ENCODE measurements at places on chromosomes 7 and 10. TPM values are rescaled to one million over a fixed set of nuclear protein-coding genes. Genes with fewer than 3 reads are reported as not detected.
A peak's percentile ranks its signal among the peaks of the same experiment; 100 is the strongest.

- no peak for DNase-seq
- no peak overlapping the region for H3K27ac ChIP-seq
- no peaks in the 10 kb centered on the region for H3K27me3 ChIP-seq
- no peaks in the 10 kb centered on the region for H3K4me1 ChIP-seq
Measured at GRCh38 chr7:105985672-105986215, 22.7 kb downstream of the CDHR3 start.

DNA sequence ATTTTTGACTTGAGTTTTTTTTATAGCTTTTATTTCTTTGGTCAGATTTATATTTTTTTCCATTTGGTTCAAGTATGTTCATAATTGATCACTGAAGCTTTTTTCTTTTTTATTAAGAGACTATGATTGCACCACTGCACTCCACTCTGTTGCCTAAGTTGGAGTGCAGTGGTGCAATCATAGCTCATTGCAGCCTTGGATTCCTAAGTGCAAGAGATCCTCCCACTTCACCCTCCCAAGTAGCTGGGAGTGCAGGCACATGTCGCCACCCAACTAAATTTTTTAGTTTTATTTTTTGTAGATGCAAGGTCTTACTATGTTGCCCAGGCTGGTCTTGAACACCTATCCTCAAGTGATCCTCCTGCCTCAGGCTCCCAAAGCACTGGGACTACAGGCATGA, 97.7 kb upstream of the KIF5B start:
- no peak for DNase-seq
- no peaks in the 10 kb centered on the region for H3K27me3 ChIP-seq
- H3K4me3 ChIP-seq, result no peak overlapping the region
- H3K27ac ChIP-seq, result no peak overlapping the region
- H3K4me1 ChIP-seq, result peaks cover 11% of the 10 kb centered on the region

Gene NEUROD6
- not detected for total RNA-seq

DNA sequence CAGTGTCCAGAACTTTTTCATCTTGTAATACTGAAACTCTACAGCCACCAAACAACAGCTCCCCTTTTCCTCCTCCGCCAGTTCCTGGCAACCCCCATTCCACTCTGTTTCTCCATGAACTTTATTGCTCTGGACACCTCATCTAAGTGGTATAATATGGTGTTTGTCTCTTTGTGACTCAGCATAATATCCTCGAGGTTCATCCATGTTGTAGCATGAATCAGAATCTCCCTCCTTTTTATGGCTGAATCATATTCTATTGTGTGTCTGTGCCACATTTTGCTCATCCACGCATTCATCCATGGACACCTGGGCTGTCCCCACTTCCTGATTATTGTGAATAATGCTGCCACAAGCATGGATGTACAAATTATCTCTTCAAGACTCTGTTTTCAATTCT, 124.4 kb upstream of the FGFR2 start:
- H3K27ac ChIP-seq, result no peak overlapping the region
- H3K4me1 ChIP-seq, result no peaks in the 10 kb centered on the region
- no peaks in the 10 kb centered on the region for H3K36me3 ChIP-seq
- H3K27me3 ChIP-seq, result no peaks in the 10 kb centered on the region
- H3K4me3 ChIP-seq, result no peak overlapping the region
- DNase-seq, result no peak

Gene TMEM213
- total RNA-seq, result not detected

Gene TMEM26
- 0.25 TPM for total RNA-seq

DNA sequence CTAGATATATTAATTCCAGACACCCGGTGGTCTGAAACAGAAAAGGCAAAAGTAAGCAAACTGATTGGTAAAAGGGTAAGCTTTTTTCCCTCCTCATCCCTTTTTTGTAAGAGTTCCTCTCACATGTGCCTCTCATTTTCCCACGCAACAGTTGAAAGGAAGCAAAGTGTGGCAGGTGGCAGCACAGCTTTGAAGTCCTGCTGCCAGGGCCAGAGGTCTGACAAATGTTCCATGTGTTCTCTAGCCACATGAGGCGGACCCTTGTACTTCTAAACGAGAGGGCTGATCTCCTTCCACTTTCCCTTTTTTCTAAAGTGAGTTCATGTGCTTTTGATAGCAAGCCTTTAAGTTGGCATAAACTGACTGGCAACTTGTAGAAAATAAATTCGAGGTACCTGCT, 217.5 kb downstream of the POLR1F start:
- H3K27me3 ChIP-seq, result no peaks in the 10 kb centered on the region
- DNase-seq, result no peak
- no peaks in the 10 kb centered on the region for H3K36me3 ChIP-seq
- H3K4me3 ChIP-seq, result no peak overlapping the region

Gene NUTM2B
- total RNA-seq, result 0.25 TPM

GRCh38 chr7:35630024-35630972, 64.6 kb downstream of the HERPUD2 start:
- DNase-seq, result no peak
- H3K36me3 ChIP-seq, result no peaks in the 10 kb centered on the region
- no peak overlapping the region for H3K27ac ChIP-seq
- H3K4me3 ChIP-seq, result no peak overlapping the region
- H3K27me3 ChIP-seq, result no peaks in the 10 kb centered on the region

Gene ABCB4
- total RNA-seq, result 0.49 TPM

Gene AQP1
- 243 TPM for total RNA-seq

Gene TACC2
- 76.4 TPM for total RNA-seq

- H3K4me3 ChIP-seq, result peak overlapping the region; percentile 38
- peak overlapping the region; percentile 87 for H3K27ac ChIP-seq
Measured at GRCh38 chr10:88975377-88975720, 15.2 kb upstream of the FAS start.

- H3K4me3 ChIP-seq, result no peak overlapping the region
- H3K4me1 ChIP-seq, result no peaks in the 10 kb centered on the region
- DNase-seq, result no peak
- H3K27me3 ChIP-seq, result no peaks in the 10 kb centered on the region
- H3K36me3 ChIP-seq, result no peaks in the 10 kb centered on the region
- no peak overlapping the region for H3K27ac ChIP-seq
Measured at GRCh38 chr10:13400196-13400965, 52.3 kb upstream of the SEPHS1 start.

GRCh38 chr7:74372511-74373111, 81.1 kb upstream of the GTF2IRD1 start:
- peak overlapping the region; percentile 85 for H3K27ac ChIP-seq
- H3K36me3 ChIP-seq, result no peaks in the 10 kb centered on the region
- peak overlapping the region; percentile 25 for H3K4me3 ChIP-seq
- DNase-seq, result no peak
- peaks cover 21% of the 10 kb centered on the region for H3K4me1 ChIP-seq

Gene BAMBI
- total RNA-seq, result 10.8 TPM

DNA sequence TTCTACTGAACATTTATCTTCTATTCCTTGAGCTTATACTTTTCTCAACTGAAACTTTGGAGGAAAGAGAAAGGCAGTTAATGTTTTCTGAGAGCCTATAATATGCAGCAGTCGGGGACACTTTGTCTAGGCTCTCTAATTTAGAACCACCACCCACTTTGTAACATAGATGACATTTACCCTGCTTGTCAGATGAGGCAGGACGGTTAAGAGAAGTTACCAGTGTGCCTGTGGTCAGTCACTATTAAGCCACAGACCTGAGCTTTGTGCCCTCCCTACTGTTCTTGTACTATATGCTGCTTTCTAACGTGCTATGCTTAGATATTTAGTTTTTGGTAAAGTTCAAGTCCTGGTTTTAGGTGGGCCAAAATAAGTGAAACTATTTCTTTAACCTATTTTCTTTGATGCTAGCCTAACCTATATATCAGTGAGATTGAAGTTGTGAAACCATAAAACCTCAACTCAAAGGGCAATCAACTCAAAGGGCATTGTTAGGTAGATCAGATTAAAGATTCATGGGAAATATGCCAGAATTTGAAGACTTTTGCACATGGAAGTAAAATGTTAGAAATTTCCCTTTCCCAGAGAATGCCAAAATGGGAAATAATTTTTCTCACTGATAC, 156.5 kb upstream of the AGR3 start:
- no peaks in the 10 kb centered on the region for H3K27me3 ChIP-seq
- no peaks in the 10 kb centered on the region for H3K36me3 ChIP-seq
- no peak overlapping the region for H3K27ac ChIP-seq
- H3K4me1 ChIP-seq, result peaks cover 5% of the 10 kb centered on the region

DNA sequence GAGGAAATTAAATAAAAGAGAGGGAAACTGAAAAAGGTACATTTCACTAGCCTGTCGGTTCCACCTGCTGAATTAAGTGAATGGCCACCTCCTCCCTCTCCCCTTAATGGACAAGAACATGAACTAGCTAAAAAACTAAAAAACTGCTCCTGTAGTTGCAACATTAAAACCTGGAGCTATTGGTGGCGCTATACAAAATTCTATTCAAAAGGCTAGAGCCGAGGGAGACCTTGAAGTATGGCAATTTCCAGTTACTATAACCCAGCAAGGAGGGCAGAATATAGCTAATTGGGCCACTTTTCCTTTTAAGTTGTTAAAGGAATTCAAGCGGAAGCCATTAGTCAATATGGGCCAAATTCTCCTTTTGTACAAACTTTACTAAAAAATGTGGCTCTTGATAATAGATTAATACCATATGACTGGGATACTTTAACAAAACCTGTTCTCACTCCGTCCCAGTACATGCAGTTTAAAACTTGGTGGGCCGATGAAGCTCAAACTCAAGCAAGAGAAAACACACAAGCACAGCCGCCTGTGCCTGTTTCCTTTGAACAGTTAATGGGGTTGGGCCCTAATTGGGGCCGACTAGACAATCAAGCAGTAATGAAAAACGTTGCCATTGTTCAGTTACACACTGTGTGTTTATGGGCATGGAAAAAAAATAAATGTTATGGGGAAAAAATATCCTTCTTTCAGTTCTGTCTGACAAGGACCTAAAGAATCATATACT, 6.5 kb upstream of the CHST3 start:
- no peaks in the 10 kb centered on the region for H3K36me3 ChIP-seq
- no peaks in the 10 kb centered on the region for H3K27me3 ChIP-seq
- H3K4me3 ChIP-seq, result no peak overlapping the region
- no peak for DNase-seq

- DNase-seq, result no peak
- no peak overlapping the region for H3K27ac ChIP-seq
- no peak overlapping the region for H3K4me3 ChIP-seq
- no peaks in the 10 kb centered on the region for H3K36me3 ChIP-seq
- no peaks in the 10 kb centered on the region for H3K27me3 ChIP-seq
Measured at GRCh38 chr10:83218205-83218604, 921.1 kb upstream of the GHITM start.

- no peaks in the 10 kb centered on the region for H3K27me3 ChIP-seq
- no peaks in the 10 kb centered on the region for H3K36me3 ChIP-seq
- peaks cover 14% of the 10 kb centered on the region for H3K4me1 ChIP-seq
- no peak overlapping the region for H3K27ac ChIP-seq
Measured at GRCh38 chr7:1210321-1210978, 22.2 kb upstream of the UNCX start.

- H3K4me3 ChIP-seq, result no peak overlapping the region
- H3K27ac ChIP-seq, result no peak overlapping the region
- H3K4me1 ChIP-seq, result no peaks in the 10 kb centered on the region
- H3K27me3 ChIP-seq, result no peaks in the 10 kb centered on the region
- H3K36me3 ChIP-seq, result no peaks in the 10 kb centered on the region
Measured at GRCh38 chr7:157670490-157671357, 333.9 kb downstream of the DNAJB6 start.

Gene CAV1
- total RNA-seq, result 162 TPM

GRCh38 chr10:52644373-52645186, 128.0 kb downstream of the MBL2 start:
- H3K27me3 ChIP-seq, result no peaks in the 10 kb centered on the region
- no peaks in the 10 kb centered on the region for H3K36me3 ChIP-seq
- no peak for DNase-seq
- no peak overlapping the region for H3K4me3 ChIP-seq
- H3K27ac ChIP-seq, result no peak overlapping the region

DNA sequence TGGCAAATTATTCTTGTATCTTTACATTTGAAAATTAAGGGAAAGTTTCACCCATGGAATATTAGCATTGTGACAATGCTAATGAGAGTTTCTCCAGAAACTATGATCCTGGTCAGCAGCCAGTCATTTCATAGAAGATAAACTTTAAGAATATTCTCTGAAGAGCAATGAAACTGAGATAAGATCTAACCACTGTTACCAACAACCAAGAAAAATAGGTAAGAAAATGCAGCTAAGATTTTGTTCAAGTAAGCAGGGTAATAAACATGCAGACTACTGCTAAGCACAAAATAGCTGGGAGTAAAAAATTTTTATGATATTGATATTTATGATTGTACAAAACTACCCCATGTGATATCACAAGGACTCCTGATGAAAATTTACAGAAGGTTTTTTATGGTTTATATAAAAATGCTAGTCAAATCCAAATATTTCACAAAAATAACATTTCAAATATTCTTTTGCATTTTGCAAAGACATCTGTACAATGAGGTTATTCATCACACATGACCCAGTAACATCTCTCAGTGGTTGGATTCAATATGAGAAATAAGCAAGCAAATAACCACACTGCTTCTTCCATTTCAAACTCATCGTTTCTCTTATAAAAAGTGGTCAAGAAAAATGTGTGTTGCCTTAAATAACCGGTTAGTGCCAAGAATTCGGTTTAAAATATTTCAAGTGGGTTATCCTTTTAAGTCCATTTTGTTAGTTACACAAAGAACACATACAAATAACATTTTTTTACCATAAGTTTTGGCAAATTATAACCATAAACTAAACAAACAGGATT, 251.6 kb downstream of the DIP2C start:
- no peak for DNase-seq
- H3K4me3 ChIP-seq, result no peak overlapping the region
- no peaks in the 10 kb centered on the region for H3K4me1 ChIP-seq
- H3K27me3 ChIP-seq, result no peaks in the 10 kb centered on the region

DNA sequence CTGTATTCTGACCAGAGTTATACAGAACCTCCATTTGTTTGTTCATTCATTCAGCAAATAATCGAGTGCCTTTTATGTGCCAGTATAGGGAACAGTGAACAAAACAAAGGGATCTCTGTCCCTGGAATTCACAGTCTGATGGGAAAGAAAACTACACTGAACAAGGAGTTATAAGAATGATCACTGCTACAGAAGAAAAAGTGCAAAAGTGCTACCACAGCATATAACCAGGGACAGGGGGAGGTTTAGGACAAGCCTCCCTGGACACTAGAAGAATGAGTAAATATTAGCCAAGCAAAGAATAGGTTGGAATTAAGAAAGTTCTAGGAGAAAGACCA, 4.2 kb downstream of the CLDN12 start:
- no peaks in the 10 kb centered on the region for H3K36me3 ChIP-seq
- no peak for DNase-seq
- peaks cover 13% of the 10 kb centered on the region for H3K4me1 ChIP-seq
- no peaks in the 10 kb centered on the region for H3K27me3 ChIP-seq

Gene ZNF467
- 13.3 TPM for total RNA-seq

Gene SPACDR
- not detected for total RNA-seq

Gene COL1A2
- total RNA-seq, result 199 TPM

Gene FAM221A
- 4.7 TPM for total RNA-seq

- no peaks in the 10 kb centered on the region for H3K36me3 ChIP-seq
- DNase-seq, result no peak
- H3K4me3 ChIP-seq, result no peak overlapping the region
- no peaks in the 10 kb centered on the region for H3K4me1 ChIP-seq
Measured at GRCh38 chr10:117762819-117763172, 220.2 kb downstream of the EMX2 start.

- no peak overlapping the region for H3K27ac ChIP-seq
- no peak overlapping the region for H3K4me3 ChIP-seq
- no peaks in the 10 kb centered on the region for H3K36me3 ChIP-seq
- no peaks in the 10 kb centered on the region for H3K4me1 ChIP-seq
Measured at GRCh38 chr7:142908290-142908689, 22.7 kb upstream of the TRPV6 start.

GRCh38 chr7:33157781-33158180, 28.4 kb downstream of the BBS9 start:
- no peaks in the 10 kb centered on the region for H3K27me3 ChIP-seq
- DNase-seq, result no peak
- no peak overlapping the region for H3K27ac ChIP-seq
- no peak overlapping the region for H3K4me3 ChIP-seq
- peaks cover 20% of the 10 kb centered on the region for H3K4me1 ChIP-seq
